ENCODE measurements at places on chromosomes 5 and 9.
A peak's percentile ranks its signal among the peaks of the same experiment; 100 is the strongest.

GRCh38 chr5:109063223-109063622 lies 315.5 kb downstream of the FER start:
- no peak for DNase-seq

DNA sequence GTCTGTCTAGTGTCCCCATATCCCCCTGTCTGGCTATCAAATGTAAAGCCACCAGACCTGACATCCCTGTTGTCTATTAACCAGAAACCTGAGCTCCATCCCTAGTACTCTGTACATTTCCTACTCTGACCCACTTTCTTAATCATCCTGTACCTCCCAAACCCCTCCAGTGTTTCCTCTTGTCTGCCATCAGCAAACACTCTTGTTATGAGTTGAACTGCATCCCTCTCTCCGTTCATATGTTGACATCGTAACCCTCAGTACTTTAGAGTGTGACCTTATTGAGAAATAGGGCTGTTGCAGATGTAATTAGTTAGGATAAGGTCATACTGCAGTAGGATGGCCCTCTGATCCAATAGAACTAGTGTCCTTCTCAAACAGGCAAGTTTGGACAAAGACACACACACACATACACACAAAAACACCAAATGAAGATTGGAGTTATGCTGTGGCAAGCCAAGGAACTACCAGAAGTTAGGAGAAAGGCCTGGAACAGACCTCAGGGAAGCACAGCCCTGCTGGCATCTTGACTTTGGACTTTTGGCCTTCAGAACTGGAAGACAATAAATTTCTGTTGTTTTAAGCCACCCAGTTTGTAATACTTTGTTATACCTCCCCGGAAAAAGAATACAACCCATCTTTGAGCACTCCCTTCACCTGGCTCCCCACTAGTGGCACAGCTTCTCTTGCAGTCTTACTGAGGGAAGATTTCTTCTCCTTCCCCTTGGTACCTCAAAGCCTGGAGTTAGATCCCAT lies 180.0 kb upstream of the PTGER4 start:
- no peak for DNase-seq

DNA sequence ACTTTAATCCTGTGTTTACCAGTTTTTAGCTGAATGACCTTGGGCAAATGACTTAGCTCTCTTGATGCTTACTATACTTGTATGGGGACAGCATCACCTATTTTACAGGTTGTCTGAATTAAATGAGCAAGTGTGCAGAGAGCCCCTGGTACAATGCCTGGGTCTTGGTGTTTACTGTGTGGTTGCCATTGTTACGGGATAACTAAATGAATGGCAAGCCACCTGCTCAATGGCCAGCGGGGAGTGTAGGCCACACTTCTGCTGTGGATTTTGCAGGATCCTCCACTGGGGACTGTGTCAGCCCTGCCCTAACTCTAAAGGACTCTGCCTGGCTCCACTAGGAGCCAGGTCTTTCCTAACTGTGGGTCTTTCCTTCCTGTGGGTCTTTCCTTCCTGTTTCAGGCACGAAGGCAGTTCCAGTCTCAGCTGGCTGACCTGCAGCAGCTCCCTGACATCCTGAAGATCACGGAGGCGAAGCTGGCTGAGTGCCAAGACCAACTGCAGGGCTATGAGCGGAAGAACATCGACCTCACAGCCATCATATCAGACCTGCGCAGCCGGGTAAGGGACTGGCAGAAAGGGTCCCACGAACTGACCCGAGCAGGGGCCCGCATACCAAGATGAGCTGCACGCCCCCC lies 10.3 kb upstream of the GLE1 start:
- DNase-seq = peak; percentile 56

DNA sequence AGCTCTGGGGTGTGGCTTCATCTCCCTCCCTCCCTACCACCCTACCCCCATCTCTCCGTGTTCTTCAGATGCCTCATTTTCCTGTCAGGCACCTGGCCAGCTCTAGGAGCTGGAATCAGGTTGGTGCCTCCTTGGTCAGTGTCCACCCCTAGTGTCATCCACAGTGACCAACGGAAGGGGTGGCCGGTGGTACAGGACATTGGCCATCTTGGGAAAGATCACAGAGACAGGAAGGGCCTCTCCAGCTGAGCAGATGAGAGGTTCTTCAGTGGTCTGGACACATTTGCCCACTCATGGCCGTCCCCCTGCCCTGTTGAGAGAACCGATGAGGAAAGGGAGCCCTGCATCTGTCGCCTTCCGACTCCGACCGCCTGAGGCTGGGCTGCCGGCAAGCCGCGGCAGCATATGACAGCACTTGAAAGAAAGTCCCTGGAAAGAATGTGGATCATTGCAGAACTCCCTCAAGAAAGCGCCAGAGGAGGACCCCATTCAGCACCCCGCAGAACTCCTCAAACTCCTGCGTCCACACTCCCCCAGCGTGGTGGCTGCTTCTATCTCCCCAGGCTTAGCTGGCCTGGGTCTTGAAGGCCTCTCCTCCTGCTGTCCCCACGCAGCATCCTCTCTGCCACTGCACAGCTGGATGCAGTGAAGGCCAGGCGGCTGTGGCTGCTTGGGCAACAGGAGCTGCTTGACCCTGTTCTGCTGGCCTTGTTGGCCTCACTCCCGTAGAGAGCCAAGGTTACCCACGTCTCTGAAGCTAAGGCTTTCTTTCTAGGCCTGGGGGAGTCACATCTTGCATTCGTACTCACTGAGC lies 1.9 kb upstream of the CLPTM1L start:
- DNase-seq = no peak

GRCh38 chr9:112377087-112377486 lies 2.8 kb upstream of the HSDL2 start:
- DNase-seq = no peak

DNA sequence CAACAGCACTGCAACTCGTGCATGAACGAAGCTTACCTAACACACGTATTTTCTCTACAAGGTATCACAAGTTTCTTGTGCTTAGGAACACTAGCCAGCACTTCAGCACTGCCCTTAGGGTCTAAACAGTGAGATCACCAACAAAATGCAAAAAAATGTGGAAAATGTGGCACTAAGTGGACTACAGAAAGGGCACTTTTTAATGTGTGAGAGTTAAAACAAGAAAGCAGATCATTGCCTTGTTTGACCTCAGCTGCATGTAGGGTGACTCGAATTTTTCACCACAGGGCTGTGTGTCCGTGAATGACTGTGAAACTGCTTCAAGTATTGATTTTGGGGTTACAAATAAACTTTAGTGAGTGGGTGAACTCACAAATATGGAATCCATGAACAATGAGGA lies 90.5 kb downstream of the MARCHF3 start:
- DNase-seq = no peak

GRCh38 chr5:14035859-14036503 lies 91.5 kb upstream of the DNAH5 start:
- DNase-seq = peak; percentile 57

DNA sequence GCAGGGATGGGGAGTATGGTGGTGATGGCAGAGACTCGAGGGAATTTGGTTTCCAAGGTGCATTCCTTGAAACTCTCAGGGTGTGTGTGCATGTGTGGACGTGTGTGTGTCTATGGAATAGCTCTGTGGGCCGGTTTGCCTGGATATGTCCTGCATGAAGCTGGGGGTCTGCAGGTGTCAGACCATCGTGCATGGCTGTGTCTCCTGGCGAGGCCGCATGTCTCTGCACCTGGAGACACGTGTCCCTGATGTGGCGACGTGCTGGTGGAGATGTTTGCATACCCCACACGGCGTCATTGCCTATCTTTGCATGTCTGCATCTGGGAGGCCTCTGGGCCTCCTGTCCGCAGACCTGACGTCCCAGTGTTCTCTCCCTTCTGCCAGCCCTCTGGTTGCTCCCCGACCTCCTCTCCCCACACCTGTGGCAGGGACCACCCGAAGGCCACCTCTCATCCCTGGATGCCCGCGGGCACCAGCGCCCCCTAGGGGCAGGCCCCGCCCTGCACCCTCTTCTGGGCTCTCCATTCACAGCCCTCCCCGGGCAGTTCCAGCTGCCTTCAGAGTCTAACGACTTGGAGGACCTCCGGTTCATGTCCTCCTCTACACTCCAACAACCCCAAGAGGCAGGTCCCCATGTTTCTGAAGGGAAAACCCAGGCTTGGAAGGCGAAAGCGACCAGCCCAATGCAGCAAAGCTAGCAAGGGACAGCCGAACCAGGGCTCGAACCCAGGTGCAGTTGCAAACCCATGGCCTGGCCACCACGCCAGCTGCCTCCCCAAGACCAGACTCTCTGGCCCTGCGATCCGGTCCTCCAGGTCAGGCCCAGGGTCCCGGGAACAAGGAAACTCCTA lies 88.6 kb downstream of the LMX1B start:
- DNase-seq = no peak

- no peak for DNase-seq
These were observed 7.4 kb downstream of the FIBCD1 start for GRCh38 chr9:130931508-130932254.

- DNase-seq = peak; percentile 37
These were observed 1435.6 kb upstream of the NUDT12 start for GRCh38 chr5:104998169-104998568.

GRCh38 chr9:133162861-133163503 lies 732 bp downstream of the GBGT1 start:
- DNase-seq = no peak

DNA sequence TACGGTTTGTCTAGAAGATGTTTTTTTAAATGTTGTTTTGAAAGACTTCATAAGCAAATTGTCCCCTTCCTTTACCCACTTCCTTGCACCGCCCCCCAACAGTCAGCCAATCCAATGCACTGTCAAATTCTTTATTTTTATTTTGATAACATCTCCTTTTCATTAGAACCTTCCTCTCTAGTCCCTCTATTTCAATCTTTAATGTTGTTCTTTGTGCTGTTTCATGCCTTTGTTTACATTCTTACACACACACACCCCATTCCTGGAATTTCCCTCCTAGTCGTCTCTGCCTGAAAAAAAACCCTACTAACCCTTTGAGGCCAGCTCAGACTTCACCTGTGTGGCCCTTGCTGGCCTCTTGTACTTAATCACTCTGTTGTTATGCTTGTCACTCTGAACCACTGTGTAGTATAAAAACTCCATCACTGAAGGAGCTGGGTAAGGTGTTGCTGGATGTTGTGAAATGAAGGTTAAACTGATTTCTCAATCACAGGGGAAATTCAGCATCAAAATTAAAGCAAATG lies 133.4 kb downstream of the UGCG start:
- no peak for DNase-seq

DNA sequence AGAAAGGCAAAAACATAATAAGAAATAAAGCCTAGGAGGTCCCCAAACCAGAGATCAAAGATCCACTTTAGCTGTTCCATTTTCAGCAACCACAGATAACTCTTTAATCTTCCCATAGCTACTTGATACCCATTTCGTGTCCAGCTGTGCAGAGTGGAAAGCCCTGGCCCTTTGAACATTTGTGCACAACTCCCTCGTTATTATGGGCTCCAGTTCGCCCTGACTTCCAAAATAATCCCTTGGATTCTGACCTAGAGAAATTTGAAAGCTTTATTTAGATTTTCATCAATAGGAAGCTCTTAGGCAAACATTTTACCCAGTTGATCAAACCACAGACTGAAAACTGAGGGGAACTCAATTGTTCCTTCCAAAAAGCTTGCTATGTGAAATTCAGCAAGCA lies 4.8 kb downstream of the MYOT start:
- DNase-seq = no peak

DNA sequence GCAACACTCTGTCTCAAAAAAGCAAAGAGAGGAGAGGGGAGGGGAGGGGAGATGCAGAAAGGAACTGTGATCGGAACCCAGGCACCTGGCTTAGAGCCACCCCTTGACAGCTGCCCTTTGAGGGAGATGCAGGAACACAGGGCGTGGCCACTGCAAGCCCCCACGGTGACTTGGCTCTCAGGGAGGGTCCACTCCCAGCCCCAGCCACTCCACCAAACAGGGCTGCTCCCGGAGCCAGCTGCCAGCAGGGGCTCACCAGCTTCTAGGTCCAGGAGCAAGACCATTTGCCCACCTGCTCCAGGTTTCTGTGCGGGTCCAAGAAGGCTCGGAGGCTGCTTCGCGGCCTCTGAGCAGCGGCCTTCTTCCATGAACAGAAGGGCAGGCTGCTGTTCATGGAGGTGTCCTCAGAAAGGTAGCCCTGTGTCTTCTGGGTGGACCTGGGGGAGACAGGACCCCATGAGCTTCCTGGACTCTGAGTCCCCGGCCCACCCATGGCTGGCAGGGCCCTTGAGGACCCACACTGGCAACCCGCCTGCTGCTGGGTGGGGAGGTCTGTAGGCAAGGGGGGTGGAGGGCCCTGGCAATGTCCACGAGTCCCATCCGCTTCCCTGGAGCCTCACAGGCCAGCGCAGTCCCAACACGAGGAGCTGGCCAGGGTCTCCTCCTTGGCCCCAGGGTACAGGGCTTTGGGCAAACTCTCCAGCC lies 7.9 kb downstream of the C9orf50 start:
- no peak for DNase-seq

DNA sequence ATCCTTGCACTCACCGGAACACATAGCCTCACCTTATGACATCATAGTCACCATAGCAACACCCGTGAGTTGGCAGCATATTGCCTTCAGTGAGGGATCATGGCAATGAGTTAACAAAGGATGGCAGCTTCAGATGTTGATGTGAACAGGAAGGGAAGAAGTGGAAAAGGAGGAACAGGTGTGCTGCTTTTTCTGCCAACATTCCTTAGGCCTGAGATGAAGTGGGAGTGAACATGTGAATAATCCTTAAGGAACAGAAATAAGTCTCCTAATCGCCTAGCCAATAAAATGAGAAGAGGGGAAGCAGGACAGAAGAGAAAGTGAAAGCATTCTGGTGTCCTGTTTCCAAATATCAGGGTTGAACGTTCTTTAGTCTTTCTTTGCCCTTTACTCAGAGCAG lies 360.0 kb downstream of the BRINP1 start:
- DNase-seq = peak; percentile 18

- peak; percentile 21 for DNase-seq
These were observed 12.3 kb downstream of the ZSWIM6 start for GRCh38 chr5:61344187-61344944.

GRCh38 chr9:86971742-86972141 lies 24.4 kb upstream of the GAS1 start:
- DNase-seq = no peak

DNA sequence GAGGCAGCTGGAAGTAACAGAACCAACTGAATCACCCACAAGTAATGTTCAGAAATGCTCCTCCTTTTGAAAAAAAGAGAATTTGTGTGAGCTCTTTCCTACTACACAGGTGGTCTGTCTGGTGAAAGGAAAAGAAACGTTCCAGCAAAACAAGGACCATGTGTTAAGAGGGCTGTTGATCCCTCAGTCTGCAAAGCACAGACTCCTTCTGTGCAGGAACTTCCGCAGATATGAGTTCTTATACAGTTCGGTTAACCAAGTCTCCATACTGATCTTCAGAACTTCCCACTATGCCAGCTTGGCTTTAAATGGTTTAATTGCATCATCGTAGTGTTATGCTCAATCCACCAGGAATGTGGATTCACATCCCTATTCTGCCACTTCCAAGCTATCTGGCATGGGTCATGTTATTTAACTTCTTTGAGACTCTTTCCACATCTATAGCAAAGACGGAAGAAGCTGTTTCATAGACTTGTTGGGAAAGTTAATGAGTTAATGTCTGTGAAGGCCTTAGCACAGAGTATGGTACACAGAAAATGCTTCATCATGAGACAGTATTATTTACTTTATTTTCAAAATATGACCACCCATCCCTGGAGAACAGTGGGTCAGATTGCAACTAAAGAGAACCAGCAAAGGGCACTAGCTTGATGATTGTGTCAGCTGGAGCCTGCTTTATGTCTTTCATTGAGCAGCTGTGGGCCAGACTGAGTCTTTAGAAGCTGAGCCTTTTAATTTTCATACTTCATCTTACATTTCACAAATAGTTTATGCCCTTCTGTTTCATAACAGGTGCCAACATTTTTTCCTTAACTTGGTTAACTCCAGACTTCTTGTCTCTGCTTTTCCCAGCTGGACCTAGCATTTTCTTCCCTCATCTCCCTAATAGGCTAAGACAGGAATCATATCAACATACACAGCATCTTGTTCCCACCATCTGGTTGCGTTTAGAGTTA lies 89.9 kb downstream of the MAMDC2 start:
- no peak for DNase-seq

GRCh38 chr9:16690628-16691027 lies 179.8 kb downstream of the BNC2 start:
- no peak for DNase-seq
